Omental fat pad (tissue), 4 donors: ENCODE measurements at places on chromosomes 3 and 15. TPM values are rescaled to one million over a fixed set of nuclear protein-coding genes. Genes with fewer than 3 reads are reported as not detected.

The MB21D2 gene
- total RNA-seq, result 3.5 TPM

The SIDT1 gene
- total RNA-seq, result 2.7 TPM

The C2CD4A gene
- total RNA-seq, result not detected

The TUSC7 gene
- total RNA-seq, result not detected

The NMB gene
- 18.4 TPM for total RNA-seq

The CFAP100 gene
- total RNA-seq, result not detected

The SRPRB gene
- total RNA-seq, result 38.5 TPM

The CHL1 gene
- total RNA-seq, result 47.6 TPM

The ECE2 gene
- total RNA-seq, result not detected

The PLA2G4D gene
- total RNA-seq, result 0.09 TPM

The MAP1A gene
- total RNA-seq, result 6.2 TPM

The IFT122 gene
- total RNA-seq, result 34.3 TPM

The PLOD2 gene
- total RNA-seq, result 105 TPM

The ATP10A gene
- total RNA-seq, result 8.4 TPM

The ERICH6 gene
- not detected for total RNA-seq

The MUC13 gene
- not detected for total RNA-seq

The WNT7A gene
- not detected for total RNA-seq

The NTRK3 gene
- 3.6 TPM for total RNA-seq

The CCR3 gene
- not detected for total RNA-seq

The TRMT10C gene
- total RNA-seq, result 17.3 TPM
